ENCODE measurements at places on chromosomes 5 and 9.

- DNase-seq: no peak
These were observed 143.6 kb downstream of the CDH9 start for GRCh38 chr5:26894719-26895263.

DNA sequence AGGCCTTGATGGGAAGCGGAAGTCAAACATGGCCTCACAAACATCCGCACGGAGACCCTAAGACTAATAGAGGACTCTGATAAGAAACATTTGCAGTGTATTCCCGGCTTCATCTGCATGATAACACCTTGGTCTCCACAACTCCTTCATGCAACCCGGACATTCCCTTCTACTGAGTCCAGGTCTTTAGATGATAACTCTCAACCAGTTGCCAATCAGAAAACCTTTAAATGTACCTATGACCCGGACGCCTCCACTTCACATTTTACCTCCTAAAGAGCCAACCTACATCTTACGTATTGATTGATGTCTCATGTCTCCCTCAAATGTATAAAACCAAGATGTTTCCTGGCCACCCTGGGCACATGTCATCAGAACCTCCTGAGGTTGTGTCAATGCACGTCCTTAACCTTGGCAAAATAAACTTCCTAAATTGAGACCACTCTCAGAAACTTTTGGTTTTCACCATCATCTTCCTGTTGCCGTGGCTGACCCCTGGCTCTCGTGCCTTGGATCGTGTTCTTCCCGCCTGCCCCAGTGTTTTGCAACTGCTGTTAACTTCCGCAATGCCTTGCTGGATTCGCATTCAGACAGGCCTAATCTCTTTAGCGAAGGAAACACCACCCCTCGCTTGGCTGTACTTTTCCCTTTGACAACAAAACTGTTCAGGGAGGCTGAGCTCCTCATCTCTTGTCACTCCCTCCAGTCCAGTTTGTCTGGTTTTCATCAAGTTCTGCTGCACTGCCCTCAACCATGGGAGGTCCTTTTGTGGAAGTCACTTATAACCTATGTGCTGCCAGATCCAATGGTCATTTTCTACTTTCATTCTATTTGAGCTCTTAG, 1.1 kb upstream of the DAP start:
- DNase-seq: peak; percentile 64

GRCh38 chr5:93794954-93795353, 53.6 kb upstream of the POU5F2 start:
- no peak for DNase-seq

DNA sequence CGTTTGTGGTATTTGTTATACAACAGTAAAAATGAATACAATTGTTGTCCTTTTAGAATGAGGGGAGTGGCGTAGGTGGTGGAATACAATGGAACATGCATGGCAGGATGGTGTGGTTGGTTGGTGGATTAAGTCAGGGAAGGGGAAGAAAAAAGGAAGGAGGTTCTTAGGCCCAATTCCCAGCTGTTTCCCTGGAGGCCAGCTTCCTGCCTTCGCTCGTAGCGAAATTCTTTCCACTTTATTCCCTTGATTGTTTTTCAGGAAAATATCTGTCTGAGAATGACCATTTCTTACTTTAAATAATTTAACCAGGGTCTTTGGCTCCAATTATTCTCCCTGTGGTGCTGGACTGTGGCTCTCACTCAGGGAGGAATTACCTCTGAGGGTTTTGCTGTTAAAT, 24.1 kb upstream of the DMAC1 start:
- DNase-seq: no peak

- no peak for DNase-seq
These were observed 221.0 kb downstream of the ESM1 start for GRCh38 chr5:54764102-54765090.

DNA sequence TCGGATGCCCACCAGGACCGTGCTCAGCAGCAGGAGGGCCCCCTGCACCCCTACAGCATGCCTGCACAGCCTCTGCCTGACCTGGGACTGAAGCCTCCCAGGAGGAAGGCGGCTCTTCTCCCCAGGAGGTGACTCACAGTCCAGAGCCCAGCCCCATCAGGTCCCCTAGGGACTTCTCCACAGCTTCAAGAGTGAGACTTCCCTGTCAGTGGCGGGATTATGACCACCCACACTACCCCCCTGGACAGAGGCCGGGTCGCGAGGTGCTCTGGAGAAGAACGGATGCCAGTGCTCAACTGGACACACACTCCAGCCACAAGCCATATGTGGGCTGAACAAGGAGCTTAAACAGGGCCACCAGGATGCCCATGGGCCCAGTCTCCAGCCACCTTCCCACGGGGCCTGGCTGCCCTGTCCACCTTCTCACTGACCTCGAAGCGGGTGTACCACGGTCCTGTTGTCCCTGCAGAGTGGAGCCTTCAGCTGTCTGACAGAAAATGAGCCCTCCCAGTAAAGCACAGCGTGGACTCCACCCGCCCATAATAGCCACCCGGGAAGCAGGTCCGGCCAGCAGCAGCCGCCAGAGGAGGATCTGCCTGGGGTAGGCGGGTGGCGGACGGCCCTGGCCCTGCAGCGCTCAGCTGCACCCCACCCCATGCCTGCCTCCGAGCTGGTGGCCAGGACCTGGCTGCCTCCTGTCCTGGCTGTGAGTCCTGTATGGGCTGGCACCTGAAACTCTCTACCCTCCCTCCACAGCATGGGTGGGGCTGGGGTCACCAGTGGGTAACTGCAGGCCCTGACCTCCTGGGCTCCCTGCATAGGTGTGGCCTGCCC, 54.7 kb downstream of the SEMA4D start:
- no peak for DNase-seq

GRCh38 chr9:101485924-101486692, 47.5 kb upstream of the RNF20 start:
- no peak for DNase-seq

- no peak for DNase-seq
These were observed 34.0 kb downstream of the CDC42SE2 start for GRCh38 chr5:131297886-131298285.

DNA sequence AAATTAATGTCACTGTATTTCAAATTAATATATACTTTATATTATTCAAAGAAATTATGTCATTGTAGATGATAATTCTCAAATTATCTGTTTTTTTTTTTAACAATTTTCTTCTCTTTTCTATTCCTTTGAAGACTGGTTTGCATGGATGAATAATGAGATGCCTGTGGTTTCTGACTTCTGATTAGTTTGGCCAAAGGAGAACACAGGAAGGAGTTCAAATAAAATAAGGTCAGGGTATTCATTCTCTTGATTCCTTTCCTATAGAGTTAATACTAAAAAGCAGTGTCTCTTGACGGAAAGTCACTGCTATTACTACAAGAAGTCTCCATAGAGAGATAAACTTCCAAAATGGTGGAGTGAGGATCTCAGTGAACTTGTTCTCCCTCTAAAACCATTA, 279.6 kb upstream of the FTMT start:
- DNase-seq: no peak

- no peak for DNase-seq
These were observed 55.4 kb downstream of the ADGRV1 start for GRCh38 chr5:90613918-90614504.

GRCh38 chr5:132385326-132386105, 16.0 kb downstream of the SLC22A5 start:
- peak; percentile 86 for DNase-seq
